Hematopoietic multipotent progenitor cell (in vitro differentiated cells): ENCODE measurements at places on chromosomes 3 and 15.

- no peak for DNase-seq
Measured at GRCh38 chr3:193134856-193135255, 106.2 kb upstream of the PLAAT1 start.

- DNase-seq, result peak; percentile 48
Measured at GRCh38 chr3:56855856-56856512, 54.2 kb upstream of the ARHGEF3 start.

DNA sequence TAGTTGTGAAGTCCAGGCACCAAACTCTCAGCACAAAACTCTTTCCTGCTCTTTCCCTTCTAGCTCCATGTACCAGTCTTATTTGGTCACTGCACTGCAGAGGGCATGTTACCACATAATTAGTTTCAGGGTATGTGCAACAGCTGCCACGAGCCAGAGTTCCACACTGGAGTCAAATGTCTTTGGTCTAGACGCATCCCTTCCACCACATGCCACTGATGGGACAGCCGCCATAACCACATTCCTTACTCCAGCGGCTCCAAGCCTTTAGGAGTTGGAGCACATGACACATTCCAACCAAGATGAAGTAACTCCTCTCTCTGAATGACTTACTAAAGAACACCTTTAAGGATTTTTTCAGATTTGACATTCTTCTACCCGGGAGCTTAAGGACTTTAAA is 153.4 kb downstream of the ERC2 start:
- DNase-seq, result no peak

DNA sequence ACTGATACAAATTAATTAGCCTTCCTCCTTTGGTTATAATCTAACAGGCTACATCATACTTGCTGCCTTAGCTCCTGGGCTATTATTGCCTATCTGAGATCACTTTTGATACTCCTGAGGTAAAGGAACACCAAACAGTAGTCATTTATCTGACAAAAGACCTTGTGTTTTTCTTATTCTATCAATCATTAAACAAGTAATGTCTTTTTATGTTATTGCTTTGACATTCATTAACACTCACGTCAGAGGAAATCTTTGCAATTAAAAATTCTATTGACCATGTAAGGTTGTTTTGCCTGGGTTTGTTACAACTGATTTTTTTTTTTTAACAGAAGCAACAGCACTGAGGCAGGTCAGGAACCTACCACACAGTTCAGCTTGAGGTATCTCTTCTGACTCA is 366.3 kb downstream of the MECOM start:
- no peak for DNase-seq

- no peak for DNase-seq
Measured at GRCh38 chr3:64828276-64828675, 140.5 kb upstream of the ADAMTS9 start.

- no peak for DNase-seq
Measured at GRCh38 chr3:55947406-55947805, 460.3 kb upstream of the WNT5A start.

- no peak for DNase-seq
Measured at GRCh38 chr15:52178765-52179164, 12.4 kb downstream of the GNB5 start.

GRCh38 chr3:178022599-178022998 is 513.6 kb upstream of the KCNMB2 start:
- DNase-seq, result no peak

DNA sequence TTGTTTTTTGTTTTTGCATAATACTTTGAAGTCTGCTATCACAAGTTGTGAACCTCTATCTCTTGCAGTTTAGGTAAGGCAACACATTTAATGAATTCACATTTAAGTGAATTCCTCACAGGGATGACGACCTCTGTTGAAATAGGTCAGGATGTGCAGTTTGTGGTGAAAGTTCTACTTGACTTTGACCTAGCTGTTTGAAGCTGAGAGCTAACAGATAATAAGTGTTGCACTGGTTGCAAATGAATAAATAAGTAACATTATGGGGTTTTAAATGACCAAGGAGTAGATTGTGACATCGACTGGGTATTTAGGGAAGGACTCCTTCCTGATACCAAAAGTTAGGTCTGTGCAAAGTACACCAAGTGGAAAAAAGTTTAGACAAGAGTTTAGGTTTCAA is 23.9 kb downstream of the NIT2 start:
- DNase-seq, result no peak

- no peak for DNase-seq
Measured at GRCh38 chr3:52441091-52441771, 3.7 kb downstream of the SEMA3G start.

DNA sequence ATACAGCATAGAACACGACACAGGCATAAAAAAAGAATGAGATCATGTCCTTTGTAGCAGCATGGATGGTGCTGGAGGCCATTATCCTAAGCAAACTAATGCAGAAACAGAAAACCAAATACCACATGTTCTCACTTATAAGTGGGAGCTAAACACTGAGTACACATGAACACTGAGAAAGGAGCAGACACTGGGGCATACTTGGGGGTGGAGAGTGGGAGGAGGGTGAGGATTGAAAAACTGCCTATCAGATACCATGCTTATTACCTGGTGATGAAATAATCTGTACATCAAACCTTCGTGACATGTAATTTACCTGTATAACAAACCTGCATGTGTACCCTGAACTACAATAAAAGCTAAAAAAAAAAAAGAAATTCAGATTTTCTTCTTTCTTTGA is 100.4 kb downstream of the PPM1L start:
- DNase-seq, result no peak

DNA sequence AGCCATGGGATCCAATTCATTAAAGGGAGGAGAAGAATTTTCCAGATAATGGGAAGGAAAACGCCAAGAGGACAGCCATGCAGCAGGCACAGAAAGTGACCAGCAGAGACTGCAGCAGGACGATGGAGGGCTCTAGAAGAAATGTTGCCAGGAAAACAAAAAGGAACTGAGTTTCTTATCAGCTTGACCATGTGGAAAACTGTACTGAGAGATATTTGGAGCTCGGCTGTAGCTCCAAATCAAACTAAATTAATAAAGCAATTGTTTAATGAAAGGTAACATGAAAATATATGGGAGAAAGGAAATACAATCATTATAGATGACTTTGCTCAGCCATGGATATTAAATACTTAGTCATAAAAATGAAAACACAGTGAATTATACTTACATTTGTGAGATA is 63.7 kb downstream of the SSR3 start:
- DNase-seq, result no peak

GRCh38 chr3:82259994-82260393 is 498.5 kb upstream of the GBE1 start:
- DNase-seq, result no peak

- no peak for DNase-seq
Measured at GRCh38 chr3:190371152-190371551, 16.8 kb upstream of the CLDN16 start.

DNA sequence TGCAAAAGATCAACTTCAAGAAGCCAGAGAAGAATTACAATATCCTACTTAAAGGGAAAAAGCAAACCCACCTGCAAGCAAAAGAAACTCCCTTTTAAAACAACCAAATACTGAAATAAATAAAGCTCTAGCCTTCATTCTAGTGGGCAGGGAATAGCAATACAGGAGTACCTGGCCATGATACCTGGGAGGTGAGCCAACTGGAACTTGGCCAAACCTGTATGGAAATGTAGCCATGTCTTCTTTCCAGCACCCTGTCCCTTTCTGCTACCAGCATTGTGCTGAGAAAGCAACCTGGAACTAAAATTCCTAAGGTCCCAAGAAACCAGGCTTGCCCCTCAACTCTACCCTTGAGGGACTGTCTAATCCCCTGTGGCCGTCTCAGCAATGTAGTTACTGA is 530.0 kb downstream of the EPHB1 start:
- DNase-seq, result no peak

GRCh38 chr15:64017591-64018163 is 28.6 kb downstream of the DAPK2 start:
- no peak for DNase-seq

- no peak for DNase-seq
Measured at GRCh38 chr15:57548835-57549234, 42.9 kb upstream of the MYZAP start.

- DNase-seq, result no peak
Measured at GRCh38 chr15:23760024-23760423, 72.9 kb upstream of the NDN start.

DNA sequence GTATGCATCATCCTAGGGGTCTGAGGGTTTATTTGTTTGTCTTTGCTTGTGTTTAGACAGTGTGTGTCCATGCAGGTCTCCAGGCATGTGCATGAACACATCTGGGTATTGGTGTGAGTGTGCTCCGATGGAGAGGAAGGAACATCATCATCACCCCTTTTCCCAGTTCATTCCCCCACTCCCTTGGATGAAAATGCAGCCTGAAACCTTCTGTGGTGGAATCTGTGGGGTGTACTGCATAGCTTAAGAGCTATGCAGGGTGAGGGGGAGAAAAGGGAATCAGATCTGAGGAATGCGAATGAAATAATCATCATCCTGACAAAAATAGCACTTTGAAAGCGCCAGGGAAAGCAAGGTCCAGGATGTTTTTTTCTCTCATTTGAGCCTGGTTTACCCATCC is 520.1 kb downstream of the NTRK3 start:
- DNase-seq, result no peak

- DNase-seq, result no peak
Measured at GRCh38 chr3:7112523-7113056, 251.7 kb downstream of the GRM7 start.

- DNase-seq, result no peak
Measured at GRCh38 chr15:87300146-87300545, 956.4 kb downstream of the NTRK3 start.

- no peak for DNase-seq
Measured at GRCh38 chr3:34248352-34248751, 449.9 kb downstream of the PDCD6IP start.

- no peak for DNase-seq
Measured at GRCh38 chr3:30752970-30753369, 141.5 kb downstream of the GADL1 start.
